Myocyte (in vitro differentiated cells): ENCODE measurements at places on chromosomes 16 and 17. TPM values are rescaled to one million over a fixed set of nuclear protein-coding genes. Genes with fewer than 3 reads are reported as not detected.

The CTRB2 gene
- 2.3 and 6.1 TPM in 2 replicates for total RNA-seq

The CACNB1 gene
- total RNA-seq = 190 and 408 TPM in 2 replicates

DNA sequence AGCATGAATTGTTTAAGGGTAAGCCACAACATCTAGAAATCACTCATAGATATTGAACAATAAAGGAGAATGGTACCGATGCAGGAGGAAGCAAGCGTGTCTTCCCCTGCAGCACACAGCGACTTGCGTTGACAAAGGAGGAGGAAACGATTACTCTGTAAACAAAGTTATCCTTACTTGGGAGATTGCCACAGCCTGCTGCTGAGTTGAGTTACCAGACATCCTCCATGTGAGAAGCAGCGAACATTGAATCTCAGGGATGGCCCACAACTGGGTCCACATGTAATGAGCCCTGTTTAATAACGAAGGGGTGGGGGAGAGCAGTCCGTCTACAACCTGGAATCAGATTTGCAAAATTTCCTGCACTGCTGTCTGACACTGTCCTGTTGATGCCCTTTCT is 27.7 kb downstream of the CLUH start:
- DNase-seq = no peak

The OTOP3 gene
- total RNA-seq = not detected in 2 replicates

- peak; percentile 57 for DNase-seq
Observed at GRCh38 chr17:38735161-38735997, 5.2 kb downstream of the CISD3 start.

- DNase-seq = no peak
Observed at GRCh38 chr17:42071810-42072209, 21.4 kb upstream of the C17orf113 start.

DNA sequence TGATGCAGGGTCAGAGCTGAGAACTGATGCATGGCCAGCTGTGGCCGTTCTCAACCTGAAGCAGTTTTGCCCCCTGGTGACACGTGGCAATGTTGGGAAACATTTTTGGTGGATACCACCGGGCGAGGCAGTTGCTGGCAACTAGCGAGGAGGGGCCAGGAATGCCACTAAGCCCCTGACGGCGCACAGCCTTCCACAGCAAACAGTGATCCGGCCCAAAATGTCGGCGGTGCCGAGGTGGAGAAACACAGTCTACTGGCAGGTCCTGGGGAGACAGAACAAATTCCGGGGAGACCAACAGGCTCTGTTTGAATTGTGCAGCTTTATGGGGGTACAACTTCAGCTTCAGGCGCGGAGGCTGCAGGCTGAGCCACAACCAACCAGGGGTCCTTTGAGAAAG is 8.2 kb downstream of the SLC26A11 start:
- DNase-seq = no peak

The COPS3 gene
- total RNA-seq = 85.2 and 104 TPM in 2 replicates
